ENCODE measurements at places on chromosomes 1 and 21.

DNA sequence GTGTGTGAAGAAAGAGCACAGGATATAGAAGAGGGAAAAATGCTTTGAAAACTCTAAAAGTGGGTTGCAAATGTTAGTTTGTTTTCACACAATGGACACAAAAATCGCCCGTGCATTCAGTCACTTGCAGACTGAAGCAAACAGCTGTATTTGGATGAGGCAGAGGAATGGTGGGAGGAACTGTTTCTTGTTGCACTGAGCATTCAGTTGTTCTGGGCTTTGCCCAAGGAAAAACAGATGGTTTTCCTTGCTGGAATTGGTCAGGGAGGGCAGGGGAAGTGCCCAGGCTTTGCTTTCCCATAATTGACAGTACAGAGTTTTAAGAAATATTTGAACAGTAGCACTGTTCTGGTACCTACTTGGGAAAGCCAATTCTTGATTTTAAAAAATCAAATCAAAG is 19.5 kb upstream of the WARS2 start:
- no peak for DNase-seq

DNA sequence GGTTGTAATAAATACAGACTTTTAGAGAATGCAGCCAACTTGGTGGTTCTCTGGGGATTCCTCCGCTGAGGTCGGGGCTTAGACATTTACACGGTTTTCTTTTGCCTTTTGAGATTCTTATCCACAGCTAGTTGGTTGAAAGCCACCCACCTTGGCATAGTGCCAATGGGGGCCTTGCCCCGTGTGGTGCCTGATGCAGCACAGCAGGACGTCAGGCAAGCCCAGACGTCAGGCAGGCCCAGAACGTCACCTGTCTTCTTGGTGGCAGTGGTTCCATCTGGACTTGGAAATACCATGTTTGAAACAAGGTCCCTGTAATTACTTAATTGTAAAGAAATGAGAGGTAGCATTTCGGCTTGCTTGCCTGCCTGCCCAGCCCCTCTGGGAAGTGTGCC is 78.5 kb downstream of the GALNT2 start:
- DNase-seq: no peak

DNA sequence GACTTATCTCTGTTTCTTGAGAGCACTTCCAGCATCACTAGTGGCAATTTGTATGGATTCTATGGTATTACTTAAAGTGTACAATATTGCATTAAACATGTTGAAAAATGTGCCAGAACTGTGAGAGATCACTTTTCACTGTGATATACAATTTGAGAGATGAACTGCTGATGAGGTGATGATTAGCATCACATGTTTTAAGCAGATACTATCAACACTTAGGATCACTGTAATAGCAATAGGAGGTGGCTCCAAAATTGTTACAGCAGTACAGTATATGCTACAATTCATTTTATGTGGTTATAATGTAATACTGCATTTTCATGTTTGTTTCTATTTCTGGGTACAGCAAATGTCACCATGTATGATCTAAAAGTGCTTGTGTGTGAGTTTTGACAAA is 570.0 kb downstream of the PTPRC start:
- DNase-seq: no peak

DNA sequence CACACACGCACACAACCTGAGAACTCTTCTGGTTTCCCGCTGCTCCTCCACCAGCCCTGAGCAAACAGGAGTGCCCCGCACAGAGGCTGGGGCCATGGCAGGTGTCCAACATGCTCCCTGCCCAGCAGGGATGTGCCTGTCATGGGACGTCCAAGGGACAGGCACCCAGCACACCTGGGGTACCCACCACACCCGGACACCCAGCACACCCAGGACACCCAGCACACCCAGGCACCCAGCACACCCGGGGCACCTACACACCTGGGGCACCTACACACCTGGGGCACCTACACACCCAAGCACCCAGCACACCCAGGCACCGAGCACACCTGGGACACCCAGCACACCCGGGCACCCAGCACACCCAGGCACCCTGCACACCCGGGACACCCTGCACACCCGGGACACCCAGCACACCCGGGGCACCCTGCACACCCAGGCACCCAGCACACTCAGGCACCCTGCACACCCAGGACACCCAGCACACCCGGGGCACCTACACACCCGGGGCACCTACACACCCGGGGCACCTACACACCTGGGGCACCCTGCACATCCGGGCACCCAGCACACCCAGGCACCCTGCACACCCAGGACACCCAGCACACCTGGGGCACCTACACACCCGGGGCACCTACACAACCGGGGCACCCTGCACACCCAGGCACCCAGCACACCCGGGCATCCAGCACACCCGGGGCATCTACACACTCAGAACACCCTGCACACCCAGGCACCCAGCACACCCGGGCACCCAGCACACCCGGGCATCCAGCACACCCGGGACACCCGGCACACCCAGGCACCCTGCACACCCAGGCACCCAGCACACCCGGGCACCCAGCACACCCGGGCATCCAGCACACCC is 37.9 kb downstream of the UBE2G2 start:
- DNase-seq: no peak

- DNase-seq: no peak
Observed at GRCh38 chr1:41775956-41776585, 142.7 kb downstream of the HIVEP3 start.

DNA sequence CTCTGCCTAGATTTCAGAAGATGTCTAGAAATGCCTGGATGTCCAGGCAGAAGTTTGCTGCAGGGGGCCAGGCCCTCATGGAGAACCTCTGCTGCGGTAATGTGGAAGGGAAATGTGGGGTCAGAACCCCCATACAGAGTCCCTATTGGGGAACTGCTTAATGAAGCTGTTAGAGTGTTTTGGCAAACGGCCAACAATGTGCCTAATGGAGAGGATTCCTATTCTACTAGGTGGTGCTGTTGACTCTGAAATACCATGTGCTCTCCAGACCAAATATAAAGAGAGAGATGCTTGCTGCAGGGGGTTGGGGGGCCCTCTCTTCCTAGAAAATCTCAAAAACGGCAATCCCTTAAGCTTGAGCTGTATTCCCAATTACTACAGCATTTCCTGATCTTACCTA is 57.1 kb upstream of the DR1 start:
- no peak for DNase-seq

- no peak for DNase-seq
Observed at GRCh38 chr1:192554904-192555303, 20.7 kb upstream of the RGS1 start.

DNA sequence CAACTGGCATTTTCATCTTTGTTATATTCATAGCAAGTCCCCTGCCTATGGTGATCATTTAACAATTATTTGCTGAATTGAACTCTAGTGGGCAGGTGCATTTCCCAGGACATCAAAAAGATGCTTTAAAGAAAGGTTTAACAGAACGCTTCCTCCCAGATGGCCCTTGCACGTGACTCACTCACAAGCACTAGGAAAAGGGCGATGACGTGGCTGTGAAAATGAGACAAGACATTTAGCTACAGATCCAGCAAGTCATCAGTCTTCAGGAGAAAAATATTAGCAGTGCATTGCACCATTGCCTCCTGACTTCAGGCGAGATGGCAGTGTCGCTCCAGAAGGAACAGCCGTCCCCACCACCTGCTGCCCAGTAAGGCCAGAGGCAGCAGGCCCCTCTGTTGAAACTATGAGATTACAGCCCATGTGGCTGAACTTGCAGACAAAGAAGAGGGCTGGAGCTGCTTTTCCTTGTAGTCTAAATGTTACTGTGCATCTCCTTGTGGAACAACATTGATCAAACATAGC is 37.2 kb downstream of the DSCAM start:
- DNase-seq: no peak

DNA sequence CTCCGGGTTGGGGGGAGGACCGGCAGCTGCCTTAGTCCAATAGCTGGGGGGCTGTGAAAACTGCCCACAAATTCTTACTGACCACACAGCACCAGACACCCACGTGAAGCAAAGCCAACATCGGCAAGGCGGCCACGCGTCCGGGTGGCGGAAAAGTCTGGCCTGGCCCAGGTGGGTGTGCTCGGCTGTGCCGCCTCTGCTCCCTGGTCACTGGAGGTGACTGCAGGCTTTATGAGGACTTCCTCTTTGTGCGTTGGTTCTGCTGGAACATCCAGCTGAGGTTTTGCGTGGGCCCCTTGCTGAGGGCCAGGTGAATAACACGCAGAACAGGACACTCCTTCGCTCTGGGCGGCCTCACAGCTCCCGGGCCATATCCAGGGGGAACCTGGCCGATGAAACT is 35.4 kb downstream of the FAAP20 start:
- DNase-seq: no peak

GRCh38 chr1:21068937-21069336 is 107.8 kb downstream of the EIF4G3 start:
- DNase-seq: no peak

- no peak for DNase-seq
Observed at GRCh38 chr1:209875515-209875914, 47.7 kb downstream of the UTP25 start.

DNA sequence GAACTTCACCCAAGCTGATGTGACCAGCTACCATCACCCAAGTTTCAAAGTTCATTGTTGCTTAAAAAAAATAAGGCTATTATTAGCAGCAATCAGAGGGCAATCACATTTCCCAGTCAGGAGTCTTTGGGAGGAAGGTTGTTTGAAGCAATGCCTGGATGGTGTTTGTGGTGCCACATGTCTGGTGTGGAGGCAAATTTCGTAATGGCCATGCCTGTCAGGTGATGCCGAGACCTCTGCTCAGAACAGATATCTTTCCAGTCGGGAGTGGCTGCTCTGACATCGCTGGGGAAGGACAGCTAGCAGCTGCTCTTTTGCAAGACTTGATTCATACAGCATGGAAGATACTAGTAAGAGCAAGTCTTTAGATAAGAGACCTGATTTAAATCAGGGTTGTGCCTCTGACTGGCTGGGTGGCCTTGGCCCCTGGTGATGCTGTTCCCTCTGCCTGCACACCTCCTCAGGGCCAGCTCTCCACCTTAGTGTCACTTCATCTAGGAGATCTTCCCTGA is 187.8 kb upstream of the JUN start:
- DNase-seq: no peak

GRCh38 chr1:169931795-169932231 is 38.1 kb upstream of the SCYL3 start:
- no peak for DNase-seq

DNA sequence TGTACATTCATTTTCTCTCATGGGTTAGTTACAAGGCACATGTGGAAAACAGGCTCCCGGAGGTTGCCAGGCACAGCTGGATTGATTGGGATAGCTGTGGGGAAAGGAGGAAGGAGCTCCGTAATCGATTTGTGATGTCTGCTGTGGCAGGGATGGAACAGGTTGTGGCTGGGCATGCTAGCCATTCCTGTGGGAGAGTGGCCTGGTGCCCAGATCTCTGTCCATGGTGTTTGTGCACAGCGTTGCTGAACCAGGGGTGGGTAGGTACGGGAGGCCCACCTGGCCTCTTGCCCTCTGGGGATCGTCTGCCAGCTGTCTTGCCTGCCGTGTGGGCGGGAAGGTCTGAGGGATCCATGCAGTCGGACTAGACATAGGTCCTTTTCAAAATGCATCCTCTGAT is 302.8 kb upstream of the VAMP3 start:
- no peak for DNase-seq

- DNase-seq: no peak
Observed at GRCh38 chr1:240621249-240621648, 9.3 kb upstream of the GREM2 start.

- DNase-seq: no peak
Observed at GRCh38 chr21:43597052-43597451, 62.2 kb downstream of the HSF2BP start.

- DNase-seq: no peak
Observed at GRCh38 chr21:36695671-36696389, 3.1 kb upstream of the SIM2 start.

GRCh38 chr1:10065344-10065685 is 32.6 kb downstream of the UBE4B start:
- no peak for DNase-seq

DNA sequence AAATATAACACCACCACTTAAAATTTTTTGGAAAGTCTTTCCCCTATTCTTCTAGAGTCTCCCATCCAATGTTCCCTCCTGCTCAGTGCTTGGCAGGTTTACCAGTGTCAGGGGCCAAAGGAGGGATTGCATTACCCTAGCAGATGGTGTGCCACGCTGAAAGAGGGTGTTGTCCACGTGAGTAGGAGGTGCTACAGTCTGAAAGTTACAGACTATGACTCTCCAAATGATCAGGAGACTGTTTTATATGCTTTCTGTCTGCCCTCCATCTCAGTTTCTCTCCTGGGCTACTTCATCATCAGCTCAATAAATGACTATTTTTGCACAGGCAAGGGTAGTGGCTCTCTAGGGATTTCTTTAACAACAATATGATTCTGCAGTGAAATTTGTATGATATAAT is 31.3 kb upstream of the ANGPTL7 start:
- DNase-seq: no peak

DNA sequence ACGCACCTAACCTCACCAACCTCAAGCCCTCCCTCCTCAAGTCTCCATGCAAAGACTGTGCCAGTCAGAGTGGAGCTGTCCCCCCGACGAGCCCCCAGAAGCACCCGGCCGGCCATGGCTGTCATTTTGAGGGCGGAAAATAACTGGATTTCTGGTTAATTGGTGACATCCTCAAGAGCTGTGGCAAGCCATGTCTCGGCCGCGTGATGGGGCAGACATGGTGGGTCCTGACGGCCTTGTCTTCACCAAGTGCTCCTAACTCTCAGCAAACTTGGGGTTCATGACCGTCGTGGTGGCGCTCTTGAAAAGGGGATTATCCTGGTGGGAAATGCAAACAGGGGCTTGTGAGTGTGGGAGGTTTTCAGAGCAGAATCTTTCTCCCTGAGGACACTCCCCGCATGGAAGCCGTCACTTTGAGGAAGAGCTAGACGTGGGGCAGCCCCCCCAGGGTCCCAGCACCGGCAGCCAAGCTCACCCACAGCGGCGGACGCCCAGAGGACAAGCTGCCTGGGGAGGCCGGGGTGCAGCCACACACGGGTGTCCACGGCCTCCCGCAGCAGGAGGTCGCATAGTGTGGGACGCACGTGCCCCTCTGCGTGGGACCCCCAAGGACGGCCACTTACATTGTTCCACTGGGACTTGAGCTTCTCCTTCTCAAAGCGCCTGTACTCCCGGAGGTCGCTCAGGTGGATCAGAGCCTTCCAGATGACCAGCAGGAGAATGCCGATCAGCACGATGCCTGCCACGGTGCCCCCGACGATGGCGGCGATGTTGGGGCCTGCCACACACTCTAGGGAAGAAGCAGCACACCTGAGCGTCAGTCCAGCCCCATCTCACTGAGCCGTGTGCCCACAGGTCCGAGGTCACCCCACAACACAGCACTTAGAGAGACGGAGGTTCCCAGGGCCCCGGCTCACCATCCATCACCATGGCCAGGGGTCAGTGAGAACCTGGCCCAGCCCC is 12.9 kb upstream of the PTTG1IP start:
- DNase-seq: no peak

DNA sequence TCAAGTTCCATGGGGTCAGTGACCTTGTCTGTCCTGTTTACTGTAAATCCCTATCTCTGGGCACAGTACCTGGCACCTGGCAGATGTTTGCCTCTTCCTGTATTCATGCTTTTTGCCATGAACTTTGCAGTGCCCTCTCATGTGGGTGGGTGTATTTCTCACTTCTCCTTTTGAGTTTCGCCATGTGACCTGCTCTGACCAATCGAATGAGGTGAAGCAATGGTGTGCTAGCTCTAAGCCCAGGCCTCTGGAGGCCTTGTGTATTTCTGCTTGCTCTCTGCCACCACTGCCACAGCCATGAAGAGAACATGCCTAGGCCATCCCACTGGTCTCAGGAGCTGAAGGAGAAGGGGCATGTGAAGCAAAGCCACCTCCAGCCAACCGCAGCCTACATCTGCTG is 185.5 kb upstream of the ZC3H12A start:
- no peak for DNase-seq

- DNase-seq: no peak
Observed at GRCh38 chr1:42128499-42128898, 24.7 kb upstream of the GUCA2B start.

All from stimulated activated CD4-positive, alpha-beta T cell treated with anti-CD3 and anti-CD28 coated beads, TNF-alpha, amount 100 ng/mL, for 1 hour (primary cell).